ENCODE measurements at places on chromosomes 12 and 14.

GRCh38 chr14:106547735-106548434, 1021.5 kb downstream of the TMEM121 start:
- DNase-seq = no peak

DNA sequence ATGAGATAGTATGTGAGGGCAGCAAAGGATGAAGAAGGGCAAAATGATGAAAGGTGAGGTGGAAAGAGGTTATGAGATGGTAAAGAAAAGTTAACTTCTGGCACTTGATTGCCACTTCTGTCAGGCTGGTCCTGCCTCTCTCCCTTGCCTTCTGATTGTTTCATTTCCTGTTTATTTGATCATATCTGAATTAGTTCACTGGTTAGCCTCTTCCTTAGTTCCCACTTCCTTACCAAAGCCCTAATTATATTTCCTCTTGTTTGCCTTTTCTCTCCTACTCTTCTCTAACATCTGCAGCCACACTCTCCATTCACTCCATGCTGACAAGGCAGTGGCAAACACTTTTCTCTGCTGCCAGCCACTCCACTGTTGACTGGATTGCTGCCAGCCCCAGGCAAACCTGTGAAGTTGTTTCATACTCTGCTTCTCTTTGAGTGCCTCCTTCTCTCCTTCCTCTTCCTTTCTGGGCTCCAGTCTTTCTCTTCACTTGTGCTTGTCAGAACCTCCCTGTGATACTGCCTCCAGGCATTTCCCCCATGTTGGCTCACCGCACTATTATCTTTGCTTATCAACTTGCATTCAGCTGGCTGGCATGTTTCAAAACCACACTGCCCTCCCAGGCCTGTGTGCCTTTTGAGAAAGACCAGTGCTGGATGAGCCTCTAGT, 8.1 kb downstream of the PNP start:
- DNase-seq = no peak

DNA sequence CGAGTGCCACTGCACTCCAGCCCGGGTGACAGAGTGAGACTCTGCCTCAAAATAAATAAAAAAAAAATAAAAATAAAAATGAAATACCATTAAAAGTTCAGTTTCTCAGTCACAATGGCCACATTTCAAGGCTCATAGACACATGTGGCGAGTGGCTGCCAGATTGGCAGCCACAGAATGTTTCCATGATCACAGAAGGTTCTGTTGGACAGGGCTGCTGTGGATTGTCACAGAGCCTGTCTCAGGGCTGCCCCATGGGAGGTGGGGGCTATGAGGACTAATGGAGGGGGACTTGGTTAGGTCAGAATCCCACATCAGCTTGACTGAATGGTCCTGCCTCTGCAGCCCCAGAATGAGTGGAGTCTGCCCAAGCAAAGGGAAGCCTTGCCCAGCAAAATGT, 3.8 kb upstream of the PLA2G1B start:
- DNase-seq = no peak

DNA sequence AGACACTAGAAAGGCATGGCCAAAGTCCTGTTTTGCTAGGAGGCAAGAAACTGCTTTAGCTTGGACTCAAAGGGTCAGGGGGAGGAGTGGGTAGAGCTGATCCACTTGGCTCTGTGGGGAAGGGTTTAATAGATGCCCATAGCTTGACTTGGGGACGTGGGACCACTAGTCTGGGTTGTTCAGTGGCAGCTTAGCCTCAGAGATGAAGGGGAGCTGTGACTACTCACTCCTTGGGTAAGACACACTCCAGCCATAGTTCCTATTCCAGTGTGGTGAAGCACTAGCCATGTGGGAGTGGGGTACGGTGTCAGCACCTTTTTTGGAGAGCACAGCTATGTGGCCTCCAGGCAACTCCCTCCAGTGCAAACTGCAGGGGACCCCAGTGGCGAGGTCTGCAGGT, 257.3 kb downstream of the TMEM121 start:
- no peak for DNase-seq

DNA sequence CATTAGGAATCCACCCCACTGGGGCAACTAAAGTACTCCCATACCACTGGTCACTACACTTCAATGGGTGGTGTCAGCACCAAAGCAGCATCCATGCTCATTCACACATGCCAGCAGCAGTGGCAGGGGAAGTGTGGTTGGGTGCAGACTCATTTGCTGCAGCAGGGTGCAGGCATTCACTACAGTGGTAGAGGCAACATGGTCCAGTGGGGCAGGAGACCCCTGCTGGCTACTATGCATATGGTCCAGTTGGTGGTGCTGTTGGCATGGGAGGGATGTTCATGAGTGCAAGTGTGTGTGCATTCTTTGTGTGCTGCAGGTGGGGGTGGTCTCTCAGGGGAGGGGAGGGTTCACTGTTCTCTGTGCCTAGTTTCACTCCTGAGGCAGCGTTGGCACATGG, 908.4 kb upstream of the NOVA1 start:
- DNase-seq = no peak

DNA sequence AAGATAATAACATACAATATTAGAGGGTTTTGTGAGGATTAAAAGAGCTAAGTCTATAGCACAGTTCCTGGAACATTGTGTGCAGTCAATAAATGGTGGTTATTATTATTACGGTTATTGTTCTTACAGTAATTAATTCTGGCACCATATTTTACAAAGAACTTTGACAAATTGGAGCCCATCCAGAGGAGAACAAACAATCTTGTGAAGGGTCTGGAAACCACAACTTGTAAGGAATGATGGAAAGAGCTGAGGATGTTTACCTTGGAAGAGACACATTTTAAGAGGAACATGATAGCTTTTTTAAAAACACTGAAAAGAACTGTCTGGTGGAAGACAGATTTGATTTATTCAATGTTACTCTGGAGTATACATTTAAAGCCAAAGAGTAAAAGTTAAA, 150.5 kb upstream of the KRR1 start:
- DNase-seq = no peak

GRCh38 chr14:70281939-70282338, 77.5 kb downstream of the COX16 start:
- no peak for DNase-seq

Data from stimulated activated CD4-positive, alpha-beta T cell treated with anti-CD3 and anti-CD28 coated beads, Interleukin-15, amount 100 ng/mL, for 1 hour (primary cell).